EH (cell line): ENCODE measurements at places on chromosomes 4 and X.

DNA sequence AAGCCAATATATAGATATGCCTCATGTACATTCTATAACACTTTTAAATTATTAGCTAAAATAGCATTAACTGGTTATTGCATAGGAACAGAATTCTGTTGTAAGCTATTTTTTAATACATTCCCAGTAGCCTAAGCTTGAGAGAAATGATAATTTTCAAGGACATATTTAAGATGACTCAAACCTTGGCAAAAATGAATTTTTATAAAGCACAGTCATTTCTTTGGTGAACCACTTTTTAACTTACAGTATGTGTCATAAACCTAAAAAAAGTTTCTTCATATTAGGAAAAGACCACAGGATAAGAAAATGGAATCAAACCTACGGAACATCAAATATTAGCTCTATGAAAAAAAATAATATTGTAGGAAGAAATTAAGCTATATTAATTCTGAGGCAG is 986.3 kb downstream of the STIM2 start:
- DNase-seq, result no peak

DNA sequence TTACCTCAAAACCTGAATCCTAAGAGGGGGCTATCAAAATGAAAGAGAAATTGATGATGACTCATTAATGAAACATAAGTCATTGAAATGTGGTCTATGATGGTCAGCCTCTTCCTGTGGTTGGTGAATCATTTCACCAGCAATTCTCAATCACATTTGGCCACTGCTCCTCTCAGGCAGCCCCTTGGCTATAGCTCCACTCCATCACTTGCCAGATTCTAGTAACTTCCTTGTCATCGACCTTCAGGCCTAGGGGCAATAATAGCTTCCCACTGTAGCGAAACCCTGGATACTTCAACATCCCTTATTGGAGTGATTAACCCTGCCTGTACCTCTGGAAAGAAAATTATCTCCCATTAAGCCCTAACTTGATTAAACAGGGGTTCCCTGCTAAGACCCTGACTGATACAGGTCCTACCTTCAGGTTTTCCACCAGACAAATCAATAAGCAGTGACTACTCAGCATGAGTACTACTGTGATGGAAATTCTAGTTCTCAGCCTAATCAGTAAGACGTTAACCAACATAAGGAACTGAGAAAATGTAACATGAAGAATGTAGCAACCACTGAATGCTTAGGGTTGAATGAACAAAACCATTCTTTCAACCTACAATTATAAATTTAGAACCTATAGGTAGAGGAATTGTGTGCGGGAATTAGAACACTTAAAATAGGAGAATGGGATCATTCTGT is 30.4 kb downstream of the ADH7 start:
- peak; percentile 95 for DNase-seq

GRCh38 chrX:13535376-13536165 is 33.8 kb upstream of the EGFL6 start:
- no peak for DNase-seq

DNA sequence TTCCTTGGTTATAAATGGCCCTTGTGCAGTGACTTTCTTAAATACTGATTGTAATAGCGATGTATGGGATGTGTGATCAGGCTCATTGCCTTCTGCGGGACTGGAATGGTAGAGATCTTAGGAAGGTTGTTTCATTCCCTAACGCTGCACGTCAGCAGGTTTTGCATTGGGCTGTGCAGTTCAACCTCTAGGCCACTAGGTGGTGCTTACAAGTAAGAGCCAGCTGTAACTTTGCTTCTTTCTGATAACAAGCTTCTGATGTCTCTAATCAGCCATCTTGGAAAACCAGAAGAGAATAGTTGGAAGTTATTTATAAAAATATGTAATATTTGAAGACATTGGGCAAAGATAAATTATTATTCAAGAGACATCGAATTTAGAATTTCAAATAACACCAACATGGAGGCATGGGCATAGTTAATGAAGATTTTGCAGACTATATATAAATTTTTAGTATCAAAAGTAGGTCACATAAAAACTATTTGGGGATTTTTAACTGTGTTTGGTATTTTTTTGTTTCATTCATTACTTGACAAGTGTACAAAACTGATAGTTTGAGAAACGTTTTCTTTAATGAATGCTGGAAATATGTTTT is 339.7 kb upstream of the PCDH7 start:
- peak; percentile 7 for DNase-seq

GRCh38 chr4:86035688-86036087 is 324.2 kb downstream of the MAPK10 start:
- peak; percentile 52 for DNase-seq

- no peak for DNase-seq
Measured at GRCh38 chr4:132557660-132558059, 591.4 kb upstream of the PCDH10 start.

GRCh38 chr4:71338846-71339593 is at the start of gene SLC4A4:
Gene SLC4A4, plus strand, starts transcription at chr4:71339020.
- peak; percentile 88 for DNase-seq

DNA sequence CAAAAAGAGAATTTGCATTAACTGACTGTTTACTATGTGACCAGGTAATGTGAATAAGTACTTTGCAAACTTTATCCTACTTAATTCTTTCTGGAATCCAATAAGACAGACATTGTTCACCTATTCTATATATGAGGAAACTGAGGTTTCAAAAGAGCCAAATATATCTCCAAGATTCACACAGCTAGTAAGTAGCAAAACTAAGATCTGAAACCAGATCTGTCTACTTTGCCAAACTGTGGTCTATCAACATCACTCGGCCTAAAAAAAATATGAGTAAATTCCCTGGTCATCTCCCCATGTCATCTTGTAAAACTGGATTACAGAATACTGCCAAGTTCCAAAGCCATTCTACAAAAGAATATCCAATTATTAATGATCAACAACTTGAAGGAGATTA is 52.8 kb downstream of the ANAPC10 start:
- no peak for DNase-seq

DNA sequence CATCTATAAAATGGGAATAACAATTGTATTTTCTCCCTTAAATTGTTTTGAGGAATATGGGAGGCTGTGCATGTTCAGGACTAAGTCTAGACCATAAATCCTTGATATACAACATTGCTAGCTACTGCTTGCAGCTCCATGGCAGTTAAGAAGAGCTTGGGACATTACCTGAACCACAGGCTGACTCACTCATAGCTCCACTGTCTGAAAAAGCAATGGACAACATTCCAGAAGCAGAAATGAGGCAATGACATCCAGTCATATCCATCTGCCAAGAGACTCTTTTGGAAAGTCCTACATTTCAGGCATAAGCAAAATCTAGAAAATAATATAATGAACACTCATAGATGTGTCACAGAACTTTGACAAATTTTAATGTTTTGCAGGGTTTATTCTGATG is 167.3 kb upstream of the LEF1 start:
- peak; percentile 16 for DNase-seq

DNA sequence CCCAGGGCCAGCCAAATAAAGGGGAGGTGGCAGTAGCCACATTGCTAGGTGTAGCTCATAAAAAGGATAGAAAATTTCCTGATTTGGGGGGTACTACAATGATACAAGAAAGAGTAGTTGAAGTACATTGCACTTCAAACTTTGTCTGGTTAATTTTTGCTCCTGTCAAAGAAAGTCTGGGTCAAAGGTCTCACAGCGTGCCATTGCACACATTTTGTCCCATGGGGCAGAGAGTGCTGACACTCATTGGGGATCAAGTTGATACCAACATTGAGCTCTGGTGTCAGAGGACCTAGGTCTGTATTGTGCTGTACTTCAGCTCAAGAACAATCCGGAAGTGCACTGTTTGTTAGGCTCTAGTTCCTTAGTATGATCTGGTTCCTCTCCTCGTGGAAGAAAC is 229.2 kb upstream of the AGTR2 start:
- DNase-seq, result no peak

DNA sequence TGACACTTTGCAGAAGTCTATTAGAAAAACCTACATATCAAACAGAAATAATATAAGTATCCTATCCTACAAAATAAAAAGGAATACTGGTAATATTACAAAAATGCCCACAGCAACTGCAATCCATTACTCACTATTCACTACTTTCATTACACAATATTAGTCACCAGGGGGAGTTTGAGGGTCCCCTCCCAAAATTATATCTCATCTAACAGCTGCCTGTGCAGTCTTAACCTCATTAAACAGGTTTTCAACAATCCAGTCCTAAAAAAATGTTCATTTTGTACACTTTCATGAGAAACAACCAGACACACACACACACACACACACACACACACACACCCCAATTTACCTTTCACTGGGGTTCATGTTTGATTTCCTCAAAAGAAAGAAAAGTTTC is 2.9 kb downstream of the CLOCK start:
- peak; percentile 31 for DNase-seq

DNA sequence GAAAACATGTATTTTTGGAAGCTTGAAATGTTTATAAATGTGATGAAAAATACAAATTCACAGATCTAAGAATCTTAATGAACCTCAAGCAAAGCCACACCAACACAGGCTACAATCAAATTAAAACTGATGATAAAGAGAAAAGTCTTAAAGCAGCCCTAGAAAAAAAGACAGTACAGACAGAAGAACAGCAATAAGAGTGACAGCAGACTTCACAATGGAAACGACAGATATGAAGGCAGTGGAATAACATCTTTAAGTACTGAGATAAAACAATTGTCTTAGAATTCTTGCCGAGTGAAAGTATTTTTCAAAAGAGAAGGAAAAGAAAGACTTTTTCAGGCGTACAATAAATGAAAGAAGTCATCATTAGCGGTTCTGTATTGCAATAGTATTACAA is 423.6 kb upstream of the LCORL start:
- DNase-seq, result no peak

- no peak for DNase-seq
Measured at GRCh38 chr4:185841451-185841850, 29.5 kb upstream of the SORBS2 start.

DNA sequence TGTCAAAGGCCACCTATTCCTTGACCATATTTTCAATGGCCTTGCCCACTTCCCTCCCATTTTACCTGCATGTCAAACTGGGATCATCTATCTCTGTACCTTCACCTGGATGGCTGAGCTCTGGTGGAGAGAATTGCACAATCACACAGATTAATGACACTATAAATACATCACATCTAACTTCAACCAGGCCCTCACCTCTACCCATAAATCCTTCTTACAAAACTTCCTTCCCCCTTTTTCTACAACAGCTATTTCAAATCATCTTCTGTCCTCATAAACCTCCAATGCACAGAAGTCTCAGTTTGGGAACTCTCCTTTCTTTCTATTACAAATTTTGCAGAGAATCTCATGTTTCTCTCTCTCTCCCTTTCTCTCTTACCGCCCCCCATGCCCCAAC is 9.2 kb downstream of the PALLD start:
- DNase-seq, result no peak

- DNase-seq, result no peak
Measured at GRCh38 chr4:57553728-57554127, 443.5 kb upstream of the IGFBP7 start.

GRCh38 chr4:38675146-38676121 is 11.4 kb downstream of the KLF3 start:
- DNase-seq, result peak; percentile 84

DNA sequence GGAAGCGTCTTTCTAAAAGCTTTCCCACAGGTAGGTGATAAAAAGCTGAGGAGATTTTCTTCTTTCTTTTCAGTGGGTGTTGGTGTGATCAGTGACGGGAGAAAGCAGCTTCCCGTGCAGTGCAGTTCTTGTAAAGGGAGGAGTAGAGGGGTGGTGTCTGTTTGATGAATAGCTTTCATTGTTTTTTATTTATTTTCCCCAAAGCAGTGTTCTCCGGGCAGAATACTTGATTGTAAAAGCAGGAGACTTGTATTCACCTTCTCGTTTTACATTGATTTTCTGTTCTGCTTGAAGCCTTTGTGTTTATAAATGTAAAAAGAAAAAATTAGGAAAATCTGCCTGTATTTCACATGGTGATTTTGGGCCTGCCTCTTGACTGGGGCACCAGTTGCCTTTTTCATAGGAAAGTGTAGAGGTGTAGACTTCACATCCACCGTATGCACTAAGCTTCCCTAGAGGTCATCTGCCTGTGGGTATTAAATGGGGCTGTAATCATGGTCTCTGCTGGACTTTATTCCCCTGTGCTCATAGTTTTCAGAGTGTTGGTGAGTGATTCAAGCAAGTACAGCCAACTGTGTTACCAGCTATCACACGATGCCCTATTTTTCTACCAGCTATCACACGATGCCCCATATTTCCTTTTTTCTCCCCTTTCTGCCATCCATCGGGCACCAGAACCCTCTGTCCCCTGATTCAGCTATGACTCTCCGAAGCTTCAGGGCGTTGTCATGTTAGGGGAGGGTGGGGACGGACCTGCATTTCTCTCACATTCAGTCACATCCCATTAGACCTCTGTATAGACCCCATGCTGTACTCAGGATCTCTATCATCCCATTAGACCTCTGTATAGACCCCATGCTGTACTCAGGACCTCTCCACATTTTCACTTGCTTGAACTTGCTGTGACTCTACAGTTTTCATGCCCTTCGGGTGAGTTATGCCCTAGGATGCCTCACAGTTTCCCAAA is 526.5 kb downstream of the TRIML1 start:
- no peak for DNase-seq

DNA sequence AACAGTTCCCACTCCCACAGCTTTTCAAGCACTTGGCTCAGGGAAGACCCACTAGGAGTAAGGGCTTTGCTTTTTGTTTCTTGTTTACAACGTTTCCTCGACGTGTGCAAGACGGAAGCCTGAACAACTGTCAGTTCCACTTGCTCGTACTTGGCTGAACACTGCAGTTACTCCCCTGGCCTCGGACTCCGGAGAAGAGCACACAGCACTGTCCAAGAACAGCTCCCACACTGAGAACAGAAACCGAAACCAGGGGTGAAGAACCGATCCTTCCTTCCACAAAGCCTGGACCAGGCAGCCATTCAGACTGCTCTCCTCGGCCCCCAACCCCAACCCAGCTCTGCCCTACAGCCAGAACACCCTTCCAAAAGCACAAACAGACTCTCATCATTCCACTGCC is 25.5 kb downstream of the IRF2 start:
- peak; percentile 63 for DNase-seq

DNA sequence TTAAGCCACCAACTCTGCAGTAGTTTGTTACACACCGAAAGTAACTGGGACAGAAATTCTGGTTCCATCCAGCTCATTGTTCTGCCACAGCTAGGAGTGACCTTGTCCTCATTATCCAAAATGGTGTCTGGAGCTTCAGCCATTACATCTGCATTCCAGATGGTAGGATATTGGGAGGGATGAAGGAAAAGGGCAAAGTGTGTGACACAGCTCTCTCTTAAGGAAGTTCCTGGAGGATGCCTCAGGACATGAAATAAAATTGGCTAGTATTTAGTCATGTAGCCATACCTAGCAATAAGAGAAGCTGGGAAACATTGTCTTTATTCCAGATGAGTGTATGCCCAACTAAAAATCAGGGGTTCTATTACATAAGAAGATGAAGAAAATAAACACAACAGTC is 262.0 kb downstream of the BCOR start:
- DNase-seq, result peak; percentile 10

- DNase-seq, result peak; percentile 85
Measured at GRCh38 chr4:185265942-185266341, 56.5 kb downstream of the SNX25 start.
